ENCODE measurements at places on chromosomes 5 and 9.

GRCh38 chr5:158380661-158381060 is 521.7 kb upstream of the CLINT1 start:
- no peak for DNase-seq

DNA sequence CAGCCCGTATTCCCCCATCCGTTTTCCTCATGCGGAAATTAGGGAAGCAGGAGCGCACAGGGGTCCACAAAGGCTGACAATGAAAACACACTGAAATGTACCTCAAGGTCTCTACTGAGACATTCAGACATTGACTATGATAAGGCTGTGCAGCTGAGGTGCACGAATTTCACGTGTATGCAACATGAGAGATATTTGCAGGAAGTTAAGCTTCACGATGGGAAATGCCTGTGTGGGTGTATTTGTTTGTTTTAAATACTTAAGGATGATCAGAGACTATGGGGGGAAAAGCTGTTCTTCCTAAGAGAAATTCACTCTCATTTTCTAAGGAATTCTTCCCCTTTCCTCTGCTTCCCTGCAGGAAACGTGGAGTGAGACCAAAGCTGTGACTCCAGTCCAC is 2.6 kb upstream of the SPATA31E1 start:
- DNase-seq = no peak

DNA sequence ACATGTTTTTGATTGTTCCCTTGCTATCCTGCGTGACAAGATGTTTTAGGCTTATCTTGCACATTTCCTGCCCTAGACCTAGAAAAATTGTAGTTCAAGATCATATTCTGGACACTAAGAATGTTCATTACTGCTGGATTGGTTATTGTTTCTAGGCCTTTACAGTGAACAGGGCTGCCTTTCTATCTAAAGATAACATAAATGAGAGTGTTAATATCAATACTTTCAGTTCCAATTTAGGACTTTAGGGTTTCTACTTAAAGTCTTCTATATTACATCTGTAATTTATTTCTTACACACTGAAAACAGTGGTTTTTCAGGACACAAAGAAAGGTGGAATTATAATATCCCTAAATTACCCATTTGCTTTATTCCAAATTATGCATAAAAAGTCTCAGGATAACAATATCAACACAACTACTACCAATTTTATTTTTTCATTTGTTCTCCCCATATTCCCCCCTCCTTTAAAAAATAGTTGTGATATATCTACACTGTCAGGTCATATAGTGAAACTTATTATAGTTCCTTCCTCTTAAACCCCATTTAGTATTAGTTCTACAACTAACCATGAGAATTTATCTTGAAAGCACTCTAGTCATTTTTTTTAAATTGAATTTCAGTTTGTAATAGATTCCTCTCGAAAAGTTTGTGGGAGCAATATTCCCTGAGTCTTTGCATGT is 293.9 kb upstream of the RIOK2 start:
- DNase-seq = no peak

DNA sequence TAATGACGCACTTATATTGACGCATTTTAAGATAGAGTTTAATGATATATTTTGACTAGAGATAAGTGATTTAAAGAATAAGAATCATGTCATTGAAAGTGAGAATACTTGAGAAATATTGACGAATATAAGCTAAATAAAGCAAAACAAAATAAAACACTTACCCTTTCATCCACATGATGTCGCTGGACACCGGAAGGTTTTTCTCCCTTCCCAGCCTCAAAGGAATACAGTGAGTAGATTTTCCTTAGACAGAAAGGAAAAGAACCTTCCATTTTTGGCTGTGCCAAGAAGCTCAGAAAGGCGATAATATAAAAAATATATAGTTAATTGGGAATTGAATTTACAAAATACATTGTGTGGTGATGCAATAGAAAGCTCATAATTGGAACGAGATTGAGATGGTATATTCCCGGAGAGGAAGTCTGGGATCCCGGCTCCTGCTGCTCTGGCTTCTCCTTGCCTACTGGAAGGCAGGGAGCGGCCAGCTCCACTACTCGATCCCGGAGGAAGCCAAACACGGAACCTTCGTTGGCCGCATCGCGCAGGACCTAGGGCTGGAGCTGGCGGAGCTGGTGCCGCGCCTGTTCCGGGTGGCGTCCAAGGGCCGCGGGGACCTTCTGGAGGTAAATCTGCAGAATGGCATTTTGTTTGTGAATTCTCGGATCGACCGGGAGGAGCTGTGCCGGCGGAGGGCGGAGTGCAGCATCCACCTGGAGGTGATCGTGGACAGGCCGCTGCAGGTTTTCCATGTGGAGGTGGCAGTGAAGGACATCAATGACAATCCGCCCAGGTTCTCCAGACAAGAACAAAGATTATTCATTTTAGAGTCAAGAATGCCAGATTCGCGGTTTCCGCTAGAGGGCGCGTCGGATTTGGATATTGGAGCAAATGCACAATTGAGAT is at the start of gene PCDHA5:
PCDHA5 (plus strand) TSS at position 239 of the 906 bp plus-strand sequence.
- peak; percentile 58 for DNase-seq

- DNase-seq = no peak
Observed at GRCh38 chr9:99852617-99853016, 30.9 kb downstream of the NR4A3 start.

DNA sequence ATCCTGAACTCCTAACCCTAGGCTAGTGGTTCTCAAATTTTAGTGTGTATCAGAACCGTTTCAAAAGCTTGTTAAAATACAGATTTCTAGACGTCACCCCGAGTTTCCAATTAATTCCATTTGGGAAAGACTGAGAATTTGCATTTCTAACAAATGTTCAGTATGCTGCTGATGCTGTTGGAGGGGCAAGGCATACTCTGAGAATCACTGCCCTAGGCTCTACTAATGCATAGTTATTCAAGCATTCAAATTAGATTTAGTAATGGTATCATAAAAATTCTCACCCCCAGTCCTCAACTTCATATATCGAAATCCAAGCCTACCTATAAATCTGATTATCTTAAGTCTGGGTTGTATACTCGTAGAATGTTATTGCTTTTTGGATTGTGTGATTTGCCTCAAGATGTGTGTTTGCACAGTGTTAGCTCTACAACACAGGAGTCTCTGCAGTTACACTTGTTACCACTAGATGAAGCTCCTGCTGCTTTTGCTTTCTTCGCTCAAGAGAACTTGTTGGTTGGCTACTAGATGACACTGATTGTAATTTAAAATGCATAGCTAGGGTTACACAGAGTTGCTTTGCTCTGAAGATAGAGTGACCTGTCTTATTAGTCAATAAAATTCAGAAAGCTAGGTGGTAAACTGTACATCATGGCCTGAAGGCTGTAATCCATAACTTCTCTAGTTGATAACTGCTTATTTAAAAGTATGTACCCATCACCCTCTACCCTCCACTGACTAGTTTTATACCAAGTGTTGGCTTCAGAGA is 7.5 kb upstream of the ERAP2 start:
- peak; percentile 90 for DNase-seq

- no peak for DNase-seq
Observed at GRCh38 chr9:132502480-132502879, 79.9 kb upstream of the BARHL1 start.

DNA sequence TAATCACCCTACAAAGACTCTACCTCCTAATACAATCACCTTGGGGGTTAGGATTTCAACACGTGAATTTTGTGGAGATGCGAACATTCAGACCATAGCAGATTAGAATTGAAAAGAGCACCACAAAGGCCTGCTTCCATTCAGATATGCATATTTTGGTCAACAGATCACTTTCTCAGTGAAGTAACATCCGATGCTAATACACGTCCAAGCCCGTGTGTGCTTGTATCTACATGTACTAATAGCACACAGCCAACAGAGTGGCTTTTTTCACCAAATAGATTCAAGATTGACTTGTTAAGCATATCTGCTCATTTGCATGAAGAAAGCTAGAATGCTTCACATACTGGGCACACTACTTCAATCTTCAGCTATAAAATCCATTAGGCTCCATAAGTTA is 35.6 kb upstream of the SSBP2 start:
- DNase-seq = no peak

GRCh38 chr9:87703636-87704276 is 22.2 kb upstream of the CTSL start:
- no peak for DNase-seq

DNA sequence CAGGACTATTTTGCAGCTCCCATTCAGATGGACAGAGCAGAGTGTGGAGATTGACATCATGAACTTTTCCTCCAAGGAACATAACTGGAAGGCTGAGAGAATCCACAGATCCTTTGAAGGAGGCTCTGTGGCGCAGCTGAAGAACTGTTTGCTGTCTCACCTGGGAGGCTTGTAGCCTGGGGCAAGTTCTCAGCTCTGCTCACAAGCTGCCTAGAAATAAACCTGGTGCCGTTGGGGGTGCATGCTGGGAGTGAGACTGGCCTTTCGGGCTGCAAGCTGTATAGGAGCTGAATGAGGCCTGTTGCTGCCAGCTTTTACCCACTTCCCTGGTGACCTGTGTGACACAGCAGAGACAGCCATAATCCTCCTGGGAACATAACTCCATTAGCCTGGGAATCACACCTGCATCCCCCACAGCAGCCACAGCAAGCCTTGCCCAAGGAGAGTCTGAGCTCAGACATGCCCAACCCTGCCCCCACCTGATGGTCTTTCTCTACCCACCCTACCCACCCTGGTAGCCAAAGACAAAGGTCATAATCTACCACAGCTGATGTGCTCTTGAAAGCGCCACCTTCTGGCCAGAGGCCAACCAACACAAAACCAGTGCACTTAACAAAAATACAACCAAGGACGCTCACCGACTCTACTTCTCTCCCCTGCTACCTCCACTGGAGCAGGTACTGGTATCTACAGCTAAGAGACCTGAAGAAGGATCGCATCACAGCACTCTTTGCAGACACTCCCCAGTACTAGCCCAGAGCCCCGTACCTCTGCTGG is 205.1 kb upstream of the MRPS30 start:
- DNase-seq = peak; percentile 1

DNA sequence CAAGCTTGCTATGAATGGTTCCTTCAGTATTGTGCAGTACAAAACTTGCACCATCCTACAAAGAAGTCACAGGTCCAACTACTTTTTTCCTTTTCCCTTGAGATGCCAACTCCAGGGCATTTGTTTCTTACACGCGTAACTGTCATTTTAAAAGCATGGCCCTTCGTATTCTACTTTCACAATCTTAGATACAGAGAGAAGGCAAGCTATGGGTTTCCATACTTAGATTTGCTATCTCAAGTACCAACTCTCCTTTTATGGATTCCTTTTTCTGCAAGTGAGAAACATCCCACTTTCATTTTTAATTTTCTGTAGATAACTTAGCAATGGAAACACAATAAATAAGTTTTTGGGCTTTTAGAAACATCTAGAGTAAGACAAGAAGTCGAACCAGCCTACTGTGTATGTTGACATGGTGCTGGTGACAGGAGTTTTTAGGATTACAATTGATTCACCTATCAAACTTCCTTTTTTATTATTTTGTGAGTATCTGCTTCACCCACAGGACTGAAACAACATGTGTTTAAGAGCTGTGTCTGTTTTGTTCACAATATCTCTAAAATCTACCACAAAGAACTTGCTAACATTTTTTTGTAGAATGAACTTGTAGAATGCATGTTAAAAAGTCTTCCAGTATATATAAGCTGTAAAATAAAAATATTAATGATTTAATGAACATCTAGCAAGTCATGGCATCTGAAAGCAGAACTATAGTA is 124.1 kb downstream of the FAM174A start:
- DNase-seq = peak; percentile 35

Measured in hematopoietic multipotent progenitor cell treated with erythropoietin and hydrocortisone succinate and interleukin-3 and kit ligand, for 4 days (in vitro differentiated cells).